ENCODE measurements at places on chromosomes 16 and 17.

DNA sequence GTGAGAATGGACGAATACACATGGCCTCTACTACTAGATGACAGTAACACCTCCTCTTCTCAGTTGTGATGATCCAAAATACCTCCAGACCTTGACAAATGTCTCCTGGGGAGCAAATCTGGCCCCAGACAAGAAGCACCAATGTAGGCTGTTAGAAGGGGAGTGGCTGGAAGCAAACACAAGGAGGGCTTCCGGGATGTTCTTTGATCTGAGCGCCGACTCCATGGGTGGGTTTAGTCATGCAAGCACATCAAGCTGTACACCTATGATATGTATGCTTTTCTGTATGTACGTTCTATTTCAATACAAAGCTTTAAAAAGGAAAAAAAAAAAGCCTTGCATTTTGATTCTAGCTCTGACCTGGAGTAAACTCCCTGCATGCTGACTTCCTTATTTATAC, 61.4 kb downstream of the ARHGAP17 start:
- DNase-seq = no peak

DNA sequence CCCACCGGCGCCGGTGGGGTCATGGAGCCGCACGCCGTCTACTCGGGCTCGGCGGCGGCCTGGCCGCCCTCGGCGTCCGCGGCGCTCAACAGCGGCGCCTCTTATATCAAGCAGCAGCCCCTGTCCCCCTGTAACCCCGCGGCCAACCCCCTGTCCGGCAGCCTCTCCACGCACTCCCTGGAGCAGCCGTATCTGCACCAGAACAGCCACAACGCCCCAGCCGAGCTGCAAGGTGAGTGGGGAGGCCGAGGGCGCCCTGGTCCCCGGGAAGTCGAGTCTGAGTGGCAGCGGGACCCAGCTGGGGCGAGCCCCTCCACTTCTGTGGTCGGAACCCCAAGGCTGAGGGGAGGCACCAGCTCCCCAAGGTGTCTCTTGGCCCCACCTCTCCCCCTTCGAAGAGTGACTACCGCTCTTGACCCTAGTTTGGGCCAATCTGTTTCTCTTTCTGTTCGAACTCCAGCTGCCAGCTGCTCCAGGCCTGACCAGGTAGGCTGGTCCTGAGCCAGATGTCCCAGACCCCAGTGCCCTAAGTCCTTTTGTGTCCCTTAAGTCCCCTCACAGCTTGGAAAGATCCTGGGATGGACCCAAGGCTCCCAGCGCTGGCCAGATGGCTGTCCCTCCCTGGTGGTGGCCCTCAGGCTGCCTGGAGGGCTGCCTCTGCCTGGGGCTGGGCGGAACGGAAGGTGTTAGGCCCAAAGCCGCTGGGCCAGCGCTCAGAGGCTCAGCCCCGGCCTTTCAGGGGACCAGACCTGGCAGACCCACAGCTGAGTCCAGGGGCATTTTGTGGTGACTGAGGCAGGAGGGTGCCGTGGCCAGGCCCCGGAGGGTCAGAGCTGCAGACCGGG, 1.2 kb downstream of the FOXF1 start:
- DNase-seq = no peak

DNA sequence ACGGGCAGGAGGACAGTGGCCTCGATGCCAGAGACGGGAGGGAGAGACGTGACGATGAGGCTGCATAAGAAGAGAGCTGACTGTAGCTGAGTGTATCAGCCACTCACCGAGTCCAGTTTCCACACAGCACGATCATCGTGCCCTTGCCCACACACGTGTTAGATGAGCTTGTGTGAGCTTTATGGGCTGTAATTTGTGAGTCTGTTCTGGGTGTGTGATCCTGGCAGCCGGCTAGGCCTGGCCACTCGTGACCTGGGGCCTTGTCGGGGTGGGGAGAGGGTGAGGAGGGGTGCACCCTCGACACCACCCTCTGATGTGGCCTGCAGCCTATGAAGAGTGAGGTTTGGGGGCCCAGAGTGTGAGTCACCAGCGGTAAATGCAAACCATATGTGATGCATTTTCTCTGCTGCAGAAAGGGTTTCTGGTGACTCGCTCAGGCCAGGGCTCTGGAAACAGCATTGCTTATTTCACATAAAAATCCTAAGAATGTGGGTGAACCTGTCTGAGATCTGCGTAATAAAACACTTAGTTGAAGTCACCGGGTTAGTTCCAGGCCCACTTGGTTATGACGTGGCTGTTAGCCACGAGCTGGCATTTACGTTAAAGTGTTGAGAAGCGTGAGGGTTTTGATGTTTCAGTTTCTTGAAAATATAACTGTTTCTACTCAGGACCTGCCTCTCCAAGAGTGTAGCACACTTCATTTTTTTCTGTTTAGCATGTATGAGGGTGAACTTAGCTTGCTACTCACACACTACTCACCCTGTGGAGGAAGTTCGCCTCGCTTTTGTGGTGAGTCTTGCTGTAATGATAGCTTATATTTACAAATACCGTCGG, 4.2 kb downstream of the METRNL start:
- peak; percentile 52 for DNase-seq

DNA sequence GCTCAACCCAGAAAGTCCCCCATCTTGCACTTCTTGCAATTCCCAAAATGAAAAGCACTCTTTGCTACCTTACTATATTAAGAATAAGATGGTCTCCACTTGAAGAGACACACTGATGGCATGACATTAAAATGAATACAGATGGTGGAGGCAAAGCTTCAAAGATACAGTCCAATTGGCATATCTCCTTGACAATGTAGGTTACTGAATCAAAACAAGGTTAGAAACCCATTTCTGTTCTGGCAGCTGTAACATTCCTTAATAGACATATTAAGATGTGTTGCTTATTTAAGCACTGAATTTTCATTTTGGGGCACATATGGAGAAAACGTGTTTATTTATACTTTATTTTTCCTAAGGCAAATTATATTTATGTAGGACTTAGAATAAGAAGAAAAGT, 1262.8 kb upstream of the CDH8 start:
- no peak for DNase-seq

GRCh38 chr17:7717756-7718350, 309 bp downstream of the DNAH2 start:
- DNase-seq = peak; percentile 30

GRCh38 chr17:30165147-30165546, 48.5 kb downstream of the NSRP1 start:
- DNase-seq = no peak

- no peak for DNase-seq
Observed at GRCh38 chr17:81000631-81001357, 9.2 kb downstream of the CHMP6 start.

All from CD4-positive, alpha-beta T cell treated with Interleukin-17A for 4 hours (primary cell).